Sigmoid colon (tissue), 7 donors: ENCODE measurements at places on chromosomes 3 and 15. TPM values are rescaled to one million over a fixed set of nuclear protein-coding genes. Genes with fewer than 3 reads are reported as not detected.

GRCh38 chr3:112425858-112426750 is 73.2 kb downstream of the BTLA start:
- no peak for DNase-seq

DNA sequence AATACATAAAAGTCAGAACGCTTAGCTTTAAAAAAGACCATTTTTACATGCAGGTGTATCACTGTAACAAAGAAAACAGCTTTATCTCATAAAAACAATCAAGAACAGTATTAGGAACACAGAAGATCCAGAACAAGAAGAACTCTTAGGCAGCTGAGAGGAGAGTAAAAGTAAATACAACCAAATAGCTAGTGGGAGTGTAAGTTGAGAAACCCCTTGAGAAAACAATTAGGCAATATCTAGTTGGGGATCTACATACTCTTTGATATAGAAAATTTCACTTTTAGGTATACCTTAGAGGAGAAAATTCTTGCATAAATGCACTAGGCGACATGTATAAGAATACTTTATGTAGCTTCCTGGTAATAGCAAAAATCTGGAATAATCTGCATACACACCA is 7.5 kb downstream of the TMF1 start:
- no peak for DNase-seq

- no peak for DNase-seq
Measured at GRCh38 chr3:70227437-70227836, 85.0 kb downstream of the MDFIC2 start.

GRCh38 chr3:99485286-99485685 is 153.1 kb upstream of the COL8A1 start:
- no peak for DNase-seq

Gene CTDSPL
- 52.1 TPM for total RNA-seq

Gene IGSF11
- total RNA-seq = 8.3 TPM

Gene CKMT1B
- not detected for total RNA-seq

Gene CHL1
- 42.1 TPM for total RNA-seq
